ENCODE measurements at places on chromosomes 1 and 21.

DNA sequence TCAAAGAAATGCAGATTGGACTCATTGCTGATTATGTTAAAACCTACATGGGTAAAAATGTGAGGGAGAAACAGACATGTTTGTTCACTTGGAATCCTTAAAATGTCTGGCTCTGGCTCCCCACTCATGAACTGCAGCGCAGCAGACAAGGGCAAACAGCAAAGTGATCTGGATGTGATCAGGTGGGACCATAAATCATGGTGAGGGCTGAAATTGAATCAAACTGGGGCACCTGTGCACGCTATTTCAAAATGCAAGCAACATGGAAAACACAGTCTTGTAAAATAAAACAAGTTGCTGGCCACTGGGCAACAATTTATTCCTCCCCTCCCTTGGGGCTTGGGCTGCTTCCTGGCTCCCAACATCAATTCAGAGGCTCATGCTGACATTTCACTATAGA is 373.4 kb downstream of the SEC16B start:
- no peak for DNase-seq

DNA sequence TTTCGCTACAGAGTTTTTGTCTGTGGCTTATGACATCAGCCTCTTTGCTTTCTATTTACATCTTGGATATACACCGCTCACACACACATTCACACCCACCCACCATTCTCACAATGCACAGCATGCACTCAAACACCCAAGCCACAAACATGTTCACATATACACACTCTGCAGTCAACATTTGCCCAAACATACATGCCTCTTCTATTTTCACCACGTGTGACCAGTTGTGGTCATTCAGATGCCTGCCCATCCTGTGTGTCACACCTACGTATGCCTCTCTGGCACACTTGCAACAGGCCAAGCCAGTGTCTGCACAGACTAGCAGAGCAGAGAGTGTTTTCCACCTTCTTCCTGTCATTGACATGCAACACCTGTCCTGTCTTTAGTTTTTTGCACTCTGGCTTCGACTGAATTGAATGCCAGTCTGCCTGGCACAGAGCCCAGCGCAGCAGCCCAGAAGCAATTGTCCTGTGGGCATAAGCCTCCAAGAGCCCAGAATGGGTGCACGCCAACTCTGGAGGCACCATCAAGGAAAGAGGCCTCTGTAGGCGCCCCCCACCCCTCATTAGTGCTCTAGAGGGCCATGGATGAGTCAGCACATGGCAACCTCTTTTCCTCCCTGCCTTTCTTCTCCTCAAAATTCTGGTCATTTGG is 37.7 kb upstream of the LRRN2 start:
- no peak for DNase-seq

- no peak for DNase-seq
These were observed 25.9 kb upstream of the IL19 start for GRCh38 chr1:206744683-206745082.

GRCh38 chr1:209420276-209420675 is 163.2 kb upstream of the CAMK1G start:
- no peak for DNase-seq

DNA sequence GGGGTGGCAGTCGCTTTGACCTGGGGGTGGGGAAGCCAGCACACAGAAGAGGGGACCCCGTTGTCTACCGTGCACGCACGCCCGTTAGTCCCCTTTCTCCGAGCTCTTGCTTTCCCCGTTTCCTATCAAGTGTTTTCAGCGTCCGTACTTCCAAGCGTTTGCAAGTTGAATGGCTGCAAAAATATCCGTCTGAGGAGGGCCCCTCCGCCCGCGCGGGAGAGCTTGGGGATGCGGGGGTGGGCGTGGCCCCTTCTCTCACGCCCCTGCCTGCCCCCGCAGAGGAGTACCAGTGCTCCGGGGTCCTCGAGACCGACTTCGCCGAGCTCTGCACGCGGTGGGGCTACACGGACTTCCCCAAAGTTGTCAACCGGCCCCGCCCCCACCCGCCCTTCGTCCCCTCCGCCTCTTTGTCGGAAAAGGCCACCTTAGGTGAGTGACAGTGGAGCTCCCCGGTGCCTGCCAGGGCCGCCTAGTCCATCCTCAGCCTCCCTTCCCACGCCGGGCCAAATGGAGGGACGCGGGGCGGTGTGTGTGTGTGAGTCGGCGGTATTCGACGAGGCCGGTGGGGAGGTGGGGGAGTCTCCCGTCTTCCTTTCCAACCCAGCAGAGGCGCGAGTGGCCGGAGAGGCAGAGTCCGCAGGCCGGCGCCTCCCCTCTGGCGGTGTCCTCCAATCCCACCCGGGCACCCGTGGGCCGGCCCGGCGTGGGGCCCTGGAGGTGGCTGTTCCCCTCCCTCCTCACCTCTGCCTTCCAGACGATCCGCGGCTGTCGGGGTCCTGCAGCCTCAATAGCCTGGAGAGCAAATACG is 3.4 kb downstream of the LRRC71 start:
- no peak for DNase-seq

Data from activated CD4-positive, alpha-beta T cell treated with anti-CD3 and anti-CD28 coated beads, Interleukin-2, amount 50 U/mL, for 24 hours (primary cell).